LNCaP clone FGC (cell line): ENCODE measurements at places on chromosomes 5 and 9.

DNA sequence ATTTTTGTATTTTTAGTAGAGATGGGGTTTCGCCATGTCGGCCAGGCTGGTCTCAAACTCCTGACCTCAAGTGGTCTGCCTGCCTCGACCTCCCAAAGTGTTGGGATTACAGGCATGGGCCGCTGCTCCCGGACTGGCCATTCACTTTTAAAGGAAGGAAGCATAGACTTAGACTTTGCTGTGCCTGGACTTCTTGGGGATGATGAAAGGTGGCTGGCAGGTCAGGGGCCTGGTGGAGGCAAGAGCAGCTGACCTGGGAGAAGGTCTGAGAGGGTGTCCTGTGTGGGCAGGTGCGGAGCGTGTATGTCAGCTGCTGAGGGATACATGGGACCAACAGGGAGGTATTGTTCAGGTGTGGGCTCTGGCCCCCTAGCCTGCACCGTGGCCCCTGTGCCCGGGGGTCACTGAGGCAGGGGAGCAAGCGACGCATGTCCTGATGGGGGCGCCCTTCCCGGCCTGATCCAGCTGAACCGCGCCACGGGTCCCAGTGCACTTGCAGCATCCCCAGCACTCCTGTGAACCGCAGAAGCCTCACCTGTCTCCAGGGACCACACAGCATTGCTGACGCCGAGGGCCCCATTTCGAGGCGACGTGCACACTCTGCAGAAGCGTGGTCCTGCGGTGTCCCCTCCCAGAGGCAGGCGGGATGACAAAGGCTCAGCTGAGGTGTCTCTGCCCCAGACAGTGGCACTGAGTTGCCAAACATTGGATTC lies 23.1 kb downstream of the NDUFS6 start:
- no peak for DNase-seq

- no peak for DNase-seq
Measured at GRCh38 chr9:82196622-82197441, 208.3 kb downstream of the SPATA31D1 start.

- DNase-seq, result no peak
Measured at GRCh38 chr5:91266184-91266705, 116.9 kb downstream of the ARRDC3 start.

DNA sequence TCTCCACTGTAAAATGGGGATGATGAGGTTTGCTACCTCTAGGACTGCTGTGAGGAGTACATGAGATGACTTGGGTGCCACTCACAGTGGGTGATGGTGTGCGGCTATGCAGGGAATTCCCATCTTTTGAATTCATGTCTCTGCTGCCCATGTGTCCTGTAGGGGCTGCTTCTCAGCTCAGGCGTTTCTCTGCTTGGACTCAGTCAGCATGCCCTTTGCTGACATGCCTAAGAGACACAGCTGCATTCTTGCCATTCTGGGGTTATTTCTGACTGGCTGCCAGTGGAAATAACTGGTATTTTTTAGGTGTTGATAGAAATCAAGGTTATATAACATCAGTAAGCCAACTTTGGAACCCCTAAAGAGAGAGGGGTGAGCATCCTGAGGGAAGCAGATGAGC lies 24.3 kb upstream of the XPA start:
- no peak for DNase-seq

DNA sequence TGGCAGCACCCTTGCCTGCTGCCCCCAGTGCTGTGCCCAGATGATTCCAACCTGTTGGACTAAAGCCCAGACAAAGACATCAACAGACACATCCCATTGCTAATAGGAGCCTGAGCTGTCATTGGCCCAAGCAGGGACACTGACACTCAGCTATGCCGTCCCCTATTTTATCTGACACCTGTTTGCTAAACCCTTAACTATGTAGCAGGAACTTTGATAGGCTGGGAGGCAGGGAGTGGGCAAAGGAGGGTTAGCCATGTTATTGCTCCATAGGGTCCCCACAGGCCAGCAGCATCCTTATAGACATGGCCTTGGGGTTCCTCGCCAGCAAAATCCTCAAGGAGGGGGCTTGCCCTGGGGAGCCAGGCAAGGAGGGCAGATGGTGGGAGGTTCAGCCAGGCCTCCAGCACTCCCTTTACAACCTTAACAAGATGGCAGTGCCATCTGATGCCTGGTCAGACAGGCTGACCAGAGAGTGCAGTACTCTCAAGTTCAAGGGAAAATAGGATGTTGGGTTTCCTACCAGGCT lies 50.4 kb upstream of the CDKN2AIPNL start:
- no peak for DNase-seq

GRCh38 chr5:38752622-38753021 lies 93.2 kb upstream of the OSMR start:
- DNase-seq, result no peak

- no peak for DNase-seq
Measured at GRCh38 chr5:19713740-19714139, 274.3 kb downstream of the CDH18 start.

DNA sequence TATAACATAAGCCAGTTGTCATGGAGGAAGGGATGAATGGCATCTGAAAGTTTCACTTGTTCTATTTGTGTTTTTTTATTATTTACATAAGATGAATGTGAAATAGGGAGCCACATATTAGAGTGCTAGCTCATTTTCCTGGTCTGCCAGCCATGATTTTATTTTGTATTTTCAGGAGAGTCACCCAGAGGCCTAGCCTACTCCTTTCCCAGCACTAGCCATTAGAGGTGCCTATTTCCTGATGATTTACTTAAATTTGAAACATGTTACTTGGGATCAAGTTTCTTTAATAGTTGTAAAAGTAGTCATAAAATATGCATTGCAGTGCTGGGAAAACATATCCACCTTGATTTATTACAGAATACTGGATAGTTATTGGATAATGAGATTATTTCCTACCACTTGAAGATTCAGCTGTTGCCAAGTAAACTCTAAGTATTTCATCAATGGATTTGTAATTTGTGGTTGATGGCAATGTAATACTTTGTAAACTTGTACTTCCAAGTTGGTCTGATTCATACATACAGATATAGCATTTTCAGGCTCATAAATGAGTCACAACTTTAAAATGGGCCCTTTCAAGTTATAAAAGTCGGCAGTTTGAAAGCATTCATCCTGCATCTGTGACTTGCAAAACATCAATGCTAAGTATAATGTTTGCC lies 50.8 kb downstream of the KCNN2 start:
- DNase-seq, result peak; percentile 38

- DNase-seq, result no peak
Measured at GRCh38 chr5:176360894-176361436, 599 bp downstream of the KIAA1191 start.

DNA sequence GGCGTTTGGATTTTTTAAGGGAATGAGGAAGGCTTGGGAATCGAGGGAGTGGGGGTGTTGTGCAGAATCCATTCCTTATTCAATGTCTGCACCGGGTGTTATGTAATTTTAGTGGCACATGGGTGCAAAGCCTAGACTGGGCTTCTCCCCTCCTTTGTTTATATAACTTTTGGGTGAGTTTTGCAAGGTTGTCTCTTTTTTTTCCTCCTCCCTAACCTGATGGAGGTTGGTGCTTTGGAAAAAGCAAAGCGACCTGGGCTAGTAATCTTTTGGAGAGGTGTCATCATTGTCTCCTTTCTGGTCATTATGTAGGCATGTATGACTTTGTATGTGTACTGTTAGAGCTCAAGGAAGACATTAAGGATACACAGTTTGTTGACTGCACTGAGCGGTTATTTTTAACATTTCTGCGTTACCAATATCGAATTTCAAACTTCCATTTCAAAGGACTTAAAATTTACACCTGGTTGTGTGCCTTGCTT lies 3.1 kb downstream of the SMARCA2 start:
- DNase-seq, result no peak

DNA sequence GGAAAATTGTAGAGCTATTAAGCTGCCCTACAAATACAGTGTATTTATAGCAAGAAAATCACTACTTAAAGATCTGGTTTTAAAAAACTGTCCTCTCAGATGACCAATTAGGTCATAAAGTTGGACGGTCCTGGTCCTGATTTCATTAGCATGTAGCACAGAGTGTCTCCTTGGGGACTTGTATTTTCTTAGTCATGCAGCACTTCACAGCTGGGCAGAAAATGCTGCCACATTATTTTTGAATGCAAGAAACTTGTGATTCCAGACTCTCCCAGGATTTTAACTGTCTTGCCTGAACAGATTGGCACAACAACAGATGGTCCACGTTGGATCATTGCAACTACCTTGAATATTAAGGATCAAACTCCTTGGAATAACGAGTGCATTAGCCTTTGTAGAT lies 348.1 kb upstream of the SGCD start:
- DNase-seq, result no peak

DNA sequence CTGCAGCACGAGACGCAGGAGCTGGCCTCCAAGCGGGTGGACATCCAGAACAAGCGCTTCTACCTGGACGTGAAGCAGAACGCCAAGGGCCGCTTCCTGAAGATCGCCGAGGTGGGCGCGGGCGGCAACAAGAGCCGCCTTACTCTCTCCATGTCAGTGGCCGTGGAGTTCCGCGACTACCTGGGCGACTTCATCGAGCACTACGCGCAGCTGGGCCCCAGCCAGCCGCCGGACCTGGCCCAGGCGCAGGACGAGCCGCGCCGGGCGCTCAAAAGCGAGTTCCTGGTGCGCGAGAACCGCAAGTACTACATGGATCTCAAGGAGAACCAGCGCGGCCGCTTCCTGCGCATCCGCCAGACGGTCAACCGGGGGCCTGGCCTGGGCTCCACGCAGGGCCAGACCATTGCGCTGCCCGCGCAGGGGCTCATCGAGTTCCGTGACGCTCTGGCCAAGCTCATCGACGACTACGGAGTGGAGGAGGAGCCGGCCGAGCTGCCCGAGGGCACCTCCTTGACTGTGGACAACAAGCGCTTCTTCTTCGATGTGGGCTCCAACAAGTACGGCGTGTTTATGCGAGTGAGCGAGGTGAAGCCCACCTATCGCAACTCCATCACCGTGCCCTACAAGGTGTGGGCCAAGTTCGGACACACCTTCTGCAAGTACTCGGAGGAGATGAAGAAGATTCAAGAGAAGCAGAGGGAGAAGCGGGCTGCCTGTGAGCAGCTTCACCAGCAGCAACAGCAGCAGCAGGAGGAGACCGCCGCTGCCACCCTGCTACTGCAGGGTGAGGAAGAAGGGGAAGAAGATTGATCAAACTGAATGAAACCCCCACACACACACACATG lies 654 bp downstream of the PURA start:
- DNase-seq, result no peak

DNA sequence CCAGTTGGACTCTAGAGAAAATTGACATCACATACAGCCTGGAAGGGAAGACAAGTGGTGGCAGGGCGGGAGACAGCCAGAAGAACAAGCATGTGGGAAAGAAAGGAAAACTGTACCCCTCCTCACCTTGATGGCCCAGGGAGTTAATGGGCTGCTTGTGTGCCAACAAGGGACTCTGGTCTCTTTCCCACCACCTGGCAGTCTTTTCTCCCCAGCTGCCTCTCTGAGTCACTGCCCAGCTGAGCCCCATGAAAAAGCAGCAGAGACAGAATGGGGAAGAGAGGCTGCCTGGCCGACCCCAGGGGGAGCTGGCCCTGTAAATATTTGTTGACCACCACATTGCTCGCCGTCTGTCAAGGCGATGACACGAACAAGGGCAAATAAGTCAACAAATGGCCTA lies 359.4 kb downstream of the ENC1 start:
- no peak for DNase-seq

DNA sequence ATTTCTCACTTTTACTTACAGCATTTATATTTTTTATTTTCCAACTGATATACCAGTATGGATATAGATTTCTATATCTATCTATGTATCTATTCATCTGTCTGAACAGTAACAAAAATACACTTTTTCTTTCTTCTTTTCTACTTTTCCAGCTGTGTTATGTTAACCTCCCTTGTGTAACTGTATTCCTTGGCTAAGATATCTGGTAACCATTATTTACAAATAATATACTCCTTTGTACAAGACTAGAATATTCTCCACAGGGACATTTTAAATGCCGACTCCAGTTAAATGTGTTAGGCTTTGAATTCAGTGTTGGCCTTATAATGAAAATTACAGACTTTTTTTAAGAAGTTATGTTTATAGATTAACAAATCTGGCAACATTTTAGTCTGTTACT lies 168.7 kb downstream of the XRCC4 start:
- no peak for DNase-seq

DNA sequence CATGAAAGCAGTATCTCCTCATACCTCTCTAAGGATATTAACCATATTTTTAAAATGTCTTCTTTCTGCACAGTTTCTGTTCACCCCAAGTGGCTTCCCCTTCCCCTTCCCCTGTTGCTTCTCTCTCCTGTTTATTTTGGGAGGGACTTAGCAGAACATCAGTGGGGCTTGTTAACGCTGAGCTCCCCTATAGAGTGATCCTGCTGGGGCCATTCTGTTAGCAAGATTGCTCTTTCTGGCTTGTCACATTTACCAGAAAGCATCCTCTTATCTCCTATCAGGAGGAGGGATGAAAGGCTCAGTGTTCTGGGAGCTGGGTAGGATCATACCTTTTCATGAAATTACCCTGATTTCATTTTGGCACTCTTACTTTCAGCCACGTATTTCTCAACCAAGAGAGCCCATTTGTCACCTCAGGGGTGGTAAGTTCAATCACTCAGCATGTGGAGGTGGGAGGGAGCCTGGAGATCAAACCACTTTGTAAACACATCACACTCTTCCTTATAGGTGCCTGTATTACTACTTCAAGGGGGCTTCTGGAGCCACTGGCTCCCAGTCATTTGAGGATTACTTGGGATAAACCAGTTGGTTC lies 16.7 kb downstream of the NXNL2 start:
- DNase-seq, result no peak

- no peak for DNase-seq
Measured at GRCh38 chr9:74681906-74682305, 184.8 kb downstream of the RORB start.

DNA sequence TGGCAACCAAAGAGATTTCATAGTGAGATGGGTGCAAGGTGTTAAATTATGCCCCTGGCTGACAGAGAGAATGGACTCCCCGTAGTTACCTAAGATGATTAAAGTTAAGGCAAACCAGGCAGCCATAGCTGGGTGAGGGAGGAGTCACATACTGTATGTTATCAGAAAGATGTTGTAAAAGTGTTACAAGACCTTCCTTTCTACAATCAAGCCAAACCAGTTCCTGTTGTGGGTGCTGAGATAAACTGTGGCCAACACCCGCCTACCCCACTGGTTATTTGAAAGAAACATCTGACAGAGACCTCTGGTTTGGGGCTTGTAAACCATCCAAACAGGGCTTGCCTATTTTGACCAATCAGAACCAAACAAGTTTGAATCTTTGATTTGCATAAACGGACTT lies 684.7 kb upstream of the NUDT12 start:
- peak; percentile 39 for DNase-seq

DNA sequence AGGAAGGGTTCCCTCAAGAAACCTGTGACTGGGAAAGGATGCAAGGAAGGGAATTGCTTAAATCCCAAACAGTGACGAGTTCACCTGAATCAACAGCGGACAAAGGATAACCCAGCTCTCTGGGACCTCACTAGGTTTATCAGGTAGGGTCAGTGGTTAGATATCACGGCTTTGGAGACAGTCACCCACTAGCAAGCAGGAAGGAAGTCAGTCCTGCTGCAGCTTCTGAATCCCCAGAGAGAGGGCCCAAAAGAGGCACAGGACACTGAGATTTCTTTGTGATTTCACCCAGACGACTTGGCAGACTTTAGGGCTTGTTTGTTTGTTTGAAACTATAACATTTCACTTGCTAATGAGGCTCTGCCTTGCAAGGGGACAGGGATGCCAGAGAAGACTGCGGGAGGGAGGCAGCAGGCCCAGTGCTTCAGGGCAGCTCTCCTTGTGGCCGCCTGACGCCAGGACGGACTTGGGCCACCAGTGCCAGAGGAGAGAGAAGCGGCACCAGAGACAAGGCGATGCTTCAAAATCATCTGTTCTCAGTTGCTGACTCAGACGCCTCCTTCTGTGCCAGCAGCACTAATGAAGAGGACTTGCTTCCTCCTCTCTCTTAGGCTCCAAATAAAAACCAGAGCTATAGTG lies 275.6 kb upstream of the SLC30A5 start:
- DNase-seq, result no peak

GRCh38 chr9:2125906-2126305 lies 110.8 kb downstream of the SMARCA2 start:
- DNase-seq, result no peak
